ENCODE measurements at places on chromosomes 5 and 9. TPM values are rescaled to one million over a fixed set of nuclear protein-coding genes. Genes with fewer than 3 reads are reported as not detected.
A peak's percentile ranks its signal among the peaks of the same experiment; 100 is the strongest.

GRCh38 chr9:36345103-36345846, 54.8 kb downstream of the RNF38 start:
- H3K4me1 ChIP-seq = no peaks in the 10 kb centered on the region
- H3K4me3 ChIP-seq = no peak overlapping the region
- no peaks in the 10 kb centered on the region for H3K36me3 ChIP-seq

GRCh38 chr5:59008816-59009473, 426.1 kb downstream of the RAB3C start:
- H3K27ac ChIP-seq = no peak overlapping the region
- DNase-seq = no peak

DNA sequence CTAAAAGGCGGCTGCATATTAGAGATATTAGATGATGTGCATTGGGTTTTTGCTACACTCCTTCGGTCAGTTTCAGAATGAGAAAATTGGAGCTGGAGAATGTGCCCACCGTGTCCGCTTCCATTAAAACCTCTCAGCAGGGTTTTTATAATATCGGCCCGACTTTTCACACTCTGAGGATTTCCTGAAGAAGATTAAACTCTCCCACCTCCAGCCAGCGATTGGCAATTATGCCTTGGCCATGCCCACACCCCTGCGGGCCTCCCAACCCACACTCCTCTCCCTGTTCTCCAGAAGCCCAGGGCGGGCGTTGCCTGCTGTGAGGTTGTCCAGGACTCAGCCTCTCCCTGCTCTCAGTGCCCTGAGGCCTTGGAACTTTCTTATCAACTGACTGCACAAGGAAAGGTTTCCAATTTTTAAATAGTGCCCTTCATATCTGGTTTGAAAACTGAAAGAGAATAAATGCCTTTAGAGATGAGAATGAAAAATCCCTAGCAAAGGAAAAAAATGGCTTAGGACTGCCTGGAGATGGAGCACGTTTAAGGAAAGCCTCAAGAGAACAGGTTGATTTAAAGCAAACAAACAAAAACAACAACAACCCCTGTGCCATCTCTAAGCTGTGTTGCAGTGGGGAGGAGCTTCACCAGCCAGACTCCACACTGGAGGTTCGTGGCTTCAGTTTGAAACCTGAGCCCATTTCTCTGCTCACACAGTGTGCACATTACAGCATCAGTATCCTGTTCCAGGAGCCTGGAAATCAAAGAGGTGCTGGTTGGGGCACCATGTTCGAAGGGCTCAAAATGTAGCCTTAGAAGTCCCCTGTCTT, 292.9 kb downstream of the NSG2 start:
- no peaks in the 10 kb centered on the region for H3K27me3 ChIP-seq
- H3K36me3 ChIP-seq = no peaks in the 10 kb centered on the region
- H3K4me3 ChIP-seq = no peak overlapping the region
- DNase-seq = peak; percentile 63

- no peak overlapping the region for H3K27ac ChIP-seq
- no peak overlapping the region for H3K4me3 ChIP-seq
- DNase-seq = no peak
- H3K36me3 ChIP-seq = no peaks in the 10 kb centered on the region
Observed at GRCh38 chr9:5939530-5939929, 48.8 kb downstream of the MLANA start.

DNA sequence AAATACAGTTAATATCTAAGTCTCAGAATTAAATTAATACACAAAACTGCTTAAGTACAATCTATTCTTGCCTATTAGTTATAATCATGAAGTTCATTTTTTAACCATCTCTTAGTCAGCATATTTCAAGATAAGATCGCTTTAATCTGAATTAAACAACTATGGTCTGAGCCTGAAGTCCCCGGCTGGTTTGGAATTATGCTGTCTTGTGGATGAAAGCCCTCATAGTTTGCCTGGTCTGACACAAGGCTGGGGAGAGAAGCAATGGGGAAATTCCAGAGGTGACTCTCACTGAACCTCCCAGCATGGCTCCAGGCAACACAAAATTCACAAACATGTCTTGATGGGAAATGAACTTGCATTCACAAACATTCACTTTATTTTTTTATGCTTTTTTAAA, 28.0 kb upstream of the GRAMD2B start:
- H3K36me3 ChIP-seq = no peaks in the 10 kb centered on the region
- H3K27ac ChIP-seq = no peak overlapping the region
- H3K27me3 ChIP-seq = no peaks in the 10 kb centered on the region
- H3K4me1 ChIP-seq = no peaks in the 10 kb centered on the region
- no peak for DNase-seq

GRCh38 chr5:67195406-67196275, 958 bp downstream of the CD180 start:
- no peaks in the 10 kb centered on the region for H3K36me3 ChIP-seq
- no peaks in the 10 kb centered on the region for H3K27me3 ChIP-seq
- no peak for DNase-seq
- peaks cover 11% of the 10 kb centered on the region for H3K4me1 ChIP-seq

GRCh38 chr5:16799796-16800195, 136.3 kb downstream of the MYO10 start:
- no peak overlapping the region for H3K4me3 ChIP-seq
- H3K27me3 ChIP-seq = no peaks in the 10 kb centered on the region
- H3K27ac ChIP-seq = no peak overlapping the region
- H3K4me1 ChIP-seq = no peaks in the 10 kb centered on the region

- H3K27ac ChIP-seq = no peak overlapping the region
- H3K27me3 ChIP-seq = no peaks in the 10 kb centered on the region
- no peak for DNase-seq
- H3K4me1 ChIP-seq = peaks cover 9% of the 10 kb centered on the region
- no peak overlapping the region for H3K4me3 ChIP-seq
Observed at GRCh38 chr5:170741801-170742200, 41.7 kb upstream of the GABRP start.

DNA sequence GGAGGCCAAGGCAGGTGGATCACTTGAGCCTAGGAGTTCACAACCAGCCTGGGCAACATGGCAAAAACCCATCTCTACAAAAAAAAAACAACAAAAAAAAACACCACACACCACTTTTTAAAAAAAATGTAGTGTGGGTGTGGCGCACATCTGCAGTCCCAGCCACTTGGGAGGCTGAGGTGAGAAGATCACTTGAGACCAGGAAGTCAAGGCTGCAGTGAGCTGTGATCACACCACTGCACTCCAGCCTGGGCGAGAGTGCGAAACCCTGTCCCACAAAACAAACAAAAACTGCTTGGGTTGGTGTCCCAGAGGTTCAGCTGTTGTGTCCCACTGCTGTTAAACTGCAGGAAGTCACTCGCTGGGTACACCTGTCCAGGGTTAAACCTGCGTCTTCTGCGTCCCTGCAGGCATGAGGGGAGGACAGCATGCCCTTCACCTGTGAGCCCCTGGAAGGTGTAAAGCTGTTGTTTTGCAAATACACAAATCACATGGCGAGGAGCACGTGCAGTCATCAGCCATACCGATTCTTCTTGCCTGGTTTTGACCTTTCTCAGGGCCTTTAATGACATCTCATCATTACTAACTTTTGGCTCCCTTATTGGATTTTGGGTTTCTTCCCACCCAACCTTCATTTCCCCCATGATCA, 29.3 kb upstream of the CLPTM1L start:
- H3K4me3 ChIP-seq = no peak overlapping the region
- no peaks in the 10 kb centered on the region for H3K27me3 ChIP-seq
- DNase-seq = no peak
- H3K36me3 ChIP-seq = no peaks in the 10 kb centered on the region

DNA sequence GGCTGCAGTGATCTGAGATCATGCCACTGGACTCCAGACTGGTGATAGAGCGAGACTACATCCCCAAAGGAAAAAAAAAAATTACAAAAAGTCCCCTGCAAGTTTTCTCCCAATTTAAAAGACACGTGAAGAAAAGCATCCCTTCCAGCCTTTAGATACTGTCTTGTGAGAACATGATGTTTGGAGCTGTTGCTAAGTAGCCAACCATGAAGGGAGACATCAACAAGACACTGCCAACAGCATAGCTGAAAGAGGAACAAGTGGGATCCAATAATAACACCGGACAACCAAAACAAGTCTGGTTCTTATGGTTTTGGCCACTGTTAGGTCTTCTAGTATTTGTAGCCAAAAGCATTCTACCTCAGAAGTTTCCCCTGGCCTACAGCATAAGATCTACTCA, 118.9 kb upstream of the CCDC180 start:
- no peak overlapping the region for H3K4me3 ChIP-seq
- no peak for DNase-seq
- H3K36me3 ChIP-seq = no peaks in the 10 kb centered on the region
- no peaks in the 10 kb centered on the region for H3K27me3 ChIP-seq
- no peak overlapping the region for H3K27ac ChIP-seq

- no peaks in the 10 kb centered on the region for H3K4me1 ChIP-seq
- H3K27me3 ChIP-seq = no peaks in the 10 kb centered on the region
- H3K4me3 ChIP-seq = no peak overlapping the region
- no peak overlapping the region for H3K27ac ChIP-seq
Observed at GRCh38 chr9:78811622-78812276, 514.8 kb downstream of the PSAT1 start.

DNA sequence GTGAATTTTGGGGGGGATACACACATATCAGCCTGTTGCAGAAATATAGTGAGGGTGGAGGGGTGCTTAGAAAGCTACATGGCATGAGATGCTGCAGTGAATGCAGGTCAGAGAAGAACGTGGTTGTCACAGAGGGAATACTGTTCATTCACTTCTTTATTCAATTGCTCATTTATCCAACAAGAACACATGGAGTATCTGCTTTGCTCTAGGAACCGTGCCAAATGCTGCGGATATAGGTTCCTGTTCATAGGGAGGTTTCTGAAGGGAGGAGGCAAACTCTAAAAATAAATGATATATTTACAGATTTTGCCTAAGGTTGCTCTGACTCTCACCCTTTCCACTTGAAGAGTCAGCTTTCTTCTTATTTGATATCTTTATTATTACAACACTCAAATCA, 444.3 kb upstream of the CLINT1 start:
- no peak for DNase-seq
- no peaks in the 10 kb centered on the region for H3K36me3 ChIP-seq
- H3K27ac ChIP-seq = no peak overlapping the region
- H3K4me3 ChIP-seq = no peak overlapping the region

DNA sequence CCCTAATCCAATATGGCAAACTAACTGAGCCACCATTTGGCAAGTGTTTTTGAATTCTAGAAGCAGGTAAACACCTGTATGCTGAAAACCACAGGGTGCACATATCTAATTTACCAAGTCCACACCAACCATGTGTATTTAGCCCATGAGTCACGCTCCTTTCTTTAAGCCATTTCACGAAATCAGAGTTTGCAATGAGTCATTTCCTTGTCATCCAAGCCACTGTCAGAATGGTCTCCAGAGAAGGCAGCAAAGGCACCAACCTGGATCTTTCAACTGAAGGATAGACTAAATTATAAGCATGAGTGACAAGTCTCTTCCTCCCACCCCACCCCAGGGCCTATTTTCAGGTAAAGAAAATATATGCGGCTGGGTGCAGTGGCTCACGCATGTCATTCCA, 110.0 kb downstream of the PAX5 start:
- no peaks in the 10 kb centered on the region for H3K36me3 ChIP-seq
- H3K27ac ChIP-seq = no peak overlapping the region
- H3K27me3 ChIP-seq = no peaks in the 10 kb centered on the region
- H3K4me1 ChIP-seq = no peaks in the 10 kb centered on the region
- H3K4me3 ChIP-seq = no peak overlapping the region
- no peak for DNase-seq

GRCh38 chr5:7495131-7495517, 99.2 kb downstream of the ADCY2 start:
- H3K27me3 ChIP-seq = no peaks in the 10 kb centered on the region
- H3K36me3 ChIP-seq = no peaks in the 10 kb centered on the region
- no peak overlapping the region for H3K27ac ChIP-seq
- no peaks in the 10 kb centered on the region for H3K4me1 ChIP-seq
- DNase-seq = no peak

- H3K36me3 ChIP-seq = no peaks in the 10 kb centered on the region
- DNase-seq = no peak
- H3K4me3 ChIP-seq = no peak overlapping the region
Observed at GRCh38 chr5:94218374-94218773, 400.0 kb downstream of the KIAA0825 start.

- DNase-seq = no peak
- H3K27me3 ChIP-seq = no peaks in the 10 kb centered on the region
- H3K36me3 ChIP-seq = no peaks in the 10 kb centered on the region
- peaks cover 4% of the 10 kb centered on the region for H3K4me1 ChIP-seq
Observed at GRCh38 chr9:126618190-126618584, 4.5 kb downstream of the LMX1B start.

- no peak overlapping the region for H3K27ac ChIP-seq
- H3K36me3 ChIP-seq = no peaks in the 10 kb centered on the region
- H3K4me3 ChIP-seq = no peak overlapping the region
- no peaks in the 10 kb centered on the region for H3K27me3 ChIP-seq
- no peak for DNase-seq
- H3K4me1 ChIP-seq = no peaks in the 10 kb centered on the region
Observed at GRCh38 chr9:118940473-118940872, 428.8 kb downstream of the BRINP1 start.

Gene FOXD4L5
- total RNA-seq = 0.24 TPM

Gene SARDH
- 7.2 TPM for total RNA-seq

Gene ROPN1L
- total RNA-seq = 333 TPM

Gene LECT2
- 6.6 TPM for total RNA-seq

Gene ZDHHC11
- total RNA-seq = 37.2 TPM

Gene DBH
- 0.06 TPM for total RNA-seq

Gene OMD
- total RNA-seq = 1.1 TPM

Gene NRG2
- total RNA-seq = 13.0 TPM

Gene SAXO1
- total RNA-seq = 25.8 TPM
